Chondrocyte (in vitro differentiated cells): ENCODE measurements at places on chromosomes 3 and 15.

GRCh38 chr15:51938286-51938685, 33.3 kb downstream of the LEO1 start:
- DNase-seq = no peak

GRCh38 chr3:38600551-38600950, 48.9 kb downstream of the SCN5A start:
- DNase-seq = peak; percentile 25

DNA sequence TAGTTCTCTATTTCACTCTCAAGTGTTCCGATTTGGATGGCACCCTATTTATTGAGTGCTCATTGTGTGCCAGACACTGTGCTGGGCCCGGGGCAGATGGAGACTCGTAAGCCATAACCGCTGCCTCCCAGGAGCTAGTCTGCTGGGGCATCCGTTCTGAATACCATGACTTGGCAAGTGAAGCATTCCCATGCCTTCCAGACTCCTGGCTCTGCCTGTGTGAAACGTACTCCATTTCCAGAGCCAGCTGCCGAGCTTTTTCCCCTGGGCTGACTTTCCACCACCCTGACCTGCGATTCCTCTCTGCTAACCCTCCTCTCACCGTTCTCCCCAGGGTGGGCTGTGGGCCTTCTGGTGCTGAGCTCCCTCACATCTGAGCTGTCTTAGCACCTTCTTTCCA, 303.1 kb upstream of the CTDSPL start:
- DNase-seq = no peak

DNA sequence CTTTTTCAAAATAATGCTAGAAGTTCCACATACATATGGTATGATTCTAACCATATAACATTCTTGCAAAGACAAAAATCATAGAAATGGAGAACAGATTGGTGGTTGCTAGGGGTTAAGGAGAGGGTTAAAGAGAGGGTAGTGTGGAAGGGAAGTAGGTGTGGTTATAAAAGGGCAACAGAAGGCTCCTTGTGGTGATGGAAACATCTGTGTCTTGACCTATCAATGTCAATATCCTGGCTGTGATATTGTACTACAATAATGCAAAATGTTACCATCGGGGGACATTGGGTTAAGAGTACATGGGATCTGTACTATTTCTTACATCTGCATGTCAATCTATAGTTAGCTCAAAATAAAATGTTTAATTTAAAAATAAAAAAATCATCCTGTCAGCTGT, 67.8 kb upstream of the FSIP1 start:
- no peak for DNase-seq

GRCh38 chr3:99640214-99640851, 1.9 kb downstream of the COL8A1 start:
- no peak for DNase-seq
